ENCODE measurements at places on chromosomes 16 and 17.

DNA sequence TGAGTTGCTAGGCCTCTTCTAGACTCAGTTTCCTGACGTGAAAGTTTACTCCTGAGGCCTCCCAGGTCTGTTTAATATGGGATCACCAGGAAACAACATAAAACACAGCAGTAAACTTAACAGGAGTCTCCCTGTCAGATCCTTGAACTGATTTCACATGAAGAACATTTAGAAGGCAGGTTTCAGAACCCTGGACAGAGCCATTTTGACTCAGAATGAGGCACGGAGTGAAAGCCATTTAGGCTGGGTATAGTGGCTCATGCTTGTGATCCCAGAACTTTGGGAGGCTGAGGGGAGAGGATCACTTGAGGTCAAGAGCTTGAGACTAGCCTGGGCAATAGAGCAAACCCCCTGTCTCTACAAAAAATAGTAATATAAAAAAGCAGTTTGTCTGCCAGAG is 289.1 kb downstream of the CA10 start:
- peak; percentile 56 for DNase-seq
- H3K27ac ChIP-seq = no peak overlapping the region
- H3K4me1 ChIP-seq = no peaks in the 10 kb centered on the region
- no peak overlapping the region for H3K4me3 ChIP-seq
- no peaks in the 10 kb centered on the region for H3K36me3 ChIP-seq

GRCh38 chr16:87608400-87608985 is 6.2 kb downstream of the JPH3 start:
- no peak overlapping the region for H3K27ac ChIP-seq
- no peak overlapping the region for H3K4me3 ChIP-seq
- H3K4me1 ChIP-seq = peaks cover 13% of the 10 kb centered on the region
- H3K36me3 ChIP-seq = peaks cover 10% of the 10 kb centered on the region
- DNase-seq = peak; percentile 86

DNA sequence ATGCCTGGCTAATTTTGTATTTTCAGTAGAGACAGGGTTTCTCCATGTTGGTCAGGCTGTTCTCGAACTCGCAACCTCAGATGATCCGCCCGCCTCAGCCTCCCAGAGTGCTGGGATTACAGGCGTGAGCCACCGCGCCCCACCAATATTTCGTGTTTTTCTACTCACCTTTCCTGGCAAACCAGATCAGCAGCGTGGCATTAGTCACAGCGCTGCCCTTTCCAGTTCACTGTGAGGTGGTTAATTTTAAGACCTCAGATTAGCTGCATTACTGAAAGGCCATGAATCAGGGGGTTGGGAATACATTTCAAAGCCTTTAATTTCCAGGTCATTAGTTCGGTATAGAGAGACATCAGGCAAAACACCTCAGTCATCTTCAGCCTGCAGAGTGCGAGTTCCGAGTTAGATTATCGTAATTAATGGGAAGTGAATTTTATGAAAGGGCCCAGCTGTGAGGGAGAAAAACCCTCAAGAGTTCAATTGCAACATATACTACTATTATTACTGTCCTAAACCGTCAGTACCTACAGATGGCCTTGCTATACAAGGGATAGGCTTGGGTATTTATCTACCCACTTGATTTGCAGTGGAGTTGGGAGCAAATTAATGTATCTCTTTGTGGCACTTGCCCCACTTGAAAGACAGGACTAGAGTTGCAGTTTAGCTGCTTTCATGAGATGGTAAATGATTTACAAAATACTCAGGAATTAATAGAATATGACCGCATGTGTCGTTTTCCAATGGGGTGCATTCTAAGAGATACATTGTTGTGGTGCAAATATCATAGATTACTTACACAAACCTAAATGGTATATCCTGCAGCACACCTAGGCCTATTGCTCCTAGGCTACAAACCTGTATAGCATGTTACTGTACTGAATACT is 2.1 kb upstream of the USP32 start:
- H3K4me3 ChIP-seq = peak overlapping the region; percentile 22
- H3K27me3 ChIP-seq = peaks cover 8% of the 10 kb centered on the region
- peaks cover 7% of the 10 kb centered on the region for H3K36me3 ChIP-seq
- H3K27ac ChIP-seq = no peak overlapping the region
- H3K4me1 ChIP-seq = peaks cover 33% of the 10 kb centered on the region

DNA sequence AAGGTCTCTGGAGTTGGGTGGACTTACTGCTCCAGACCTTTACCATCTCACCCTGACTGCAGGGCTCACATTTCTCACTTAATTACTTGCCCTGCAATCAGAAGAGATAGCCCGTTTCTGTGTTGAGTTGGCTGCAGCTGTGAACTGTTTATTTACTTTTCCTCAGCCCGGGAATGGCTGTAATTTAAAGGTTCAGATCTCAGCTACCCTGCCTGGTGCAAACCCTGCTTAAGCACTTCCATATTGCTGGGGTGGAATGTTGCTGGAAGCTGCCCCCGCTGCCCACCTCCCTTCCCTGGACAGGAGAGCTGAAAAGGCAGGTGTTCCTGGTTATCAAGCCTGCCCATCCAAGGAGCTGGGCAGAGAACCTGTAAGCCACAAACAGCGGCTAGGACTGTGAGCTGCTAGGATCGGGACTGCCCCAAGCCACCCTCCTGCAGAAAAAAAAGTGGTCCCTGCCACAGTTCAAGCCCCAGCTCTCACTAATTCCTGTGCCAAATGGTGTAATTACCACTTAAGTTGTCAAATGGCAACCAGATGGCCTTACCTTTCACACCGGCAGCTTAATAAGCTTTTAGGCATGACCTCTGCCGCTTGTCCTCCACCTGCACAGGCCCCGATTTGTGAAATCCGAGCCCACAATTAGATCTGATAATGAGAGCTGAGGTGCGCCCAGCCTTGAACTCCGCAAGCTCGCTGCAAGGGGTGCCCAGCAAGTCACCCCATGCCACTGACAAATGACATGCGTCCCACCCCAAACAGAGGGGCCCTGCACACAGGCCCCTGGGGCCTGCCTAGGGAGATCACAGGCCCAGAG is 269.8 kb downstream of the C16orf95 start:
- peaks cover 3% of the 10 kb centered on the region for H3K36me3 ChIP-seq
- no peak overlapping the region for H3K4me3 ChIP-seq
- peaks cover 33% of the 10 kb centered on the region for H3K4me1 ChIP-seq

GRCh38 chr17:80770881-80771611 is 220.6 kb upstream of the CHMP6 start:
- peaks cover 15% of the 10 kb centered on the region for H3K36me3 ChIP-seq
- peaks cover 5% of the 10 kb centered on the region for H3K27me3 ChIP-seq
- peak overlapping the region; percentile 3 for H3K4me3 ChIP-seq
- H3K4me1 ChIP-seq = peaks cover 33% of the 10 kb centered on the region
- no peak overlapping the region for H3K27ac ChIP-seq

DNA sequence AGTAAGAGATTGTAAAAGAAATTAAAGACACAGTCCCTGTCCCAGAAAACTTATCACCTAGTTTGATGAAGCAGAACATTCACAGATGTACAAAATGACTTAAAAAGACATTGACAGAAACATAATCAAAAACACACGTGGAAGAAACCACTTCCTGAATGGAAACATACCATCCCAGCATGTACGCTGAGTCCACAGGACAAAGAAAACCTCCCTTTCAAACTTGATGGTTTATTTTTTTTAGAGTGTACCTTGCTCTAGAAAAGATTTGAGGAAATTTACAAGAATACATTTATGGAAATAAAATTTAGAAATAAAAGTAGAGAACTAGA is 140.9 kb downstream of the PMP22 start:
- no peak for DNase-seq
- H3K4me1 ChIP-seq = no peaks in the 10 kb centered on the region
- no peak overlapping the region for H3K4me3 ChIP-seq
- no peaks in the 10 kb centered on the region for H3K36me3 ChIP-seq
- H3K27ac ChIP-seq = no peak overlapping the region

DNA sequence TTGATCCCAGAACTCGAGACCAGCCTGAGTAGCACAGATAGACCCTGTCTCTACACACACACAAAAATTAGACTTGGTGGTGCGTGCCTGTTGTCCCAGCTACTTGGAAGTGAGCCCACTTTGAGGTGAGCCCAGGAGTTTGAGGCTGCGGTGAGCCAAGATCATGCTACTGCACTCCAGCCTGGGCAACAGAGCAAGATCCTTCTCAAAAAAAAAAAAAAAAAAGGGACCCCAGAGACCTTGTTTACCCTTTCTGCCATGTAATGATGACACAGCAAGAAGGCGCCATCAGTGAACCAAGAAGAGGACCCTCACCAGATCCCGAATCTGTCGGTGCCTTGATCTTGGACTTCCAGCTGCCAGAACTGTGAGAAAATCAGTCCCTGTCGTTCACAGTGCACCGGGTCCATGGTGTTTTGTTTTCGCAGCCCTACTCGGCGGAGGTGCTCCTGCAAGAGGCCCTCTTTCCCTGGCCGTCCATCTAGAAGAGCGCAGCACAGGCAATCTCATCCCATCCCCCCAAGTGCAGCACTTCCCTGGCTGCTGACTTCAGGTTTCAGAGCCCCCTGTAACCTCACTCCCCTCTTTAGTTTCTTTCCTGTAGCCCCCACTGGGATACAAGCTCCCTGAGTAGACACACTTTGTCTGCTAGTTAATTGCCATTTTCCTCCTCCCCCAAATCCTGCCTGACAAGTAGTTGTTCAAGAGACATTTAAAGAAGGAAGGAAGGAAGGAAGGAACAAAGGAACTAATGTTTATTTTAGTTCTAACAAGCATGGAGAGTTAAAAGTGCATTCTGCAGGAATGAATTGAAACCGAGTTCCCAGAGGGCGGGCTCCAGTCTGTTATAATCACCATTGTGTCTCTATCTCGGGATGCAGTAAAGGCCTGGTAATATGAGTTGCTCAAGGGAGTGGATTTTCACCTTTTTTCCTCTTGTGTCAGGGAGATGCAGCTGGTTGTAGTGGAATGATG is 115.3 kb downstream of the SNX29 start:
- H3K27me3 ChIP-seq = peaks cover 10% of the 10 kb centered on the region
- DNase-seq = peak; percentile 21
- peak overlapping the region; percentile 65 for H3K4me3 ChIP-seq
- peak overlapping the region; percentile 89 for H3K27ac ChIP-seq

DNA sequence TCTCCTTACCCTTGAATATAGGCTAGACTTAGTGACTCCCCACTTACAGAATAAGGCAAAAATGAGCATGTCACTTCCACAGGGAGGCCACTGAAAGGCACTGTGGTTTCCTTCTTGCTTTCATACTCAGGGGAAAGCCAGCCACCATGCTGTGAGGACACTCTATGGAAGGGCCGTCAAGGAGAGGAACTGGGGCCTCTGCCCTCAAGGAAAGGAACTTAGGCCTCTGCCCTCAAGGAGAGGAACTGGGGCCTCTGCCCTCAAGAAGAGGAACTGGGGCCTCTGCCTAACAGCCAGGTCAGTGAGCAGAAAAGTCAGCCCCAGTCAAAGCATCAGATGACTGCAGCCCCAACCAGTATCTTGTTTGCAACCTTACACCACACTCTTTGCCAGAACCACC is 30.1 kb downstream of the VPS35 start:
- no peaks in the 10 kb centered on the region for H3K4me1 ChIP-seq
- H3K27ac ChIP-seq = no peak overlapping the region
- no peak for DNase-seq
- H3K27me3 ChIP-seq = peaks cover 7% of the 10 kb centered on the region
- H3K4me3 ChIP-seq = no peak overlapping the region
- peaks cover 26% of the 10 kb centered on the region for H3K36me3 ChIP-seq

DNA sequence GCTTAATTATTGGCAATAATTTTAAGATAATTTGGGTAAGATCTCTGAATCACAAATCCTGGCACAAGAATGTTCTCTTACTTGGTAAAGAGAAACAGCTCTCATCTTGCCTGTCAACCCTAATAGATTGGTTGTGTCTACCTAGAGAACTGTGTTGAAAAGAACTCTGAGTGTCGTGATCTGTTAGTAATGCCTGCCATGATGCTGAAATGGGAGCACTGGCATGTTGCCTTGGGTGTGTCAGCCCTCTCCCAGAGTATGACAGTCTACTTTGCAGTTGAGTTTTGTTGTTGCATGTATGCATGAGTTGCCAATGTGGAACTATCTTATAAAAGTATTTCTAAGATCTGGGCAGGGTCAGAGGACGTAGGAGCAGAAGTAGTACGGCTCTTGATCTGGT is 221.4 kb downstream of the MAF start:
- H3K4me1 ChIP-seq = peaks cover 3% of the 10 kb centered on the region
- no peaks in the 10 kb centered on the region for H3K36me3 ChIP-seq
- H3K4me3 ChIP-seq = no peak overlapping the region
- H3K27ac ChIP-seq = no peak overlapping the region
- no peak for DNase-seq
